Neural crest cell (in vitro differentiated cells): ENCODE measurements at places on chromosomes 5 and 9. TPM values are rescaled to one million over a fixed set of nuclear protein-coding genes. Genes with fewer than 3 reads are reported as not detected.

GRCh38 chr5:100270023-100270771 lies 265.0 kb upstream of the FAM174A start:
- no peak for DNase-seq

DNA sequence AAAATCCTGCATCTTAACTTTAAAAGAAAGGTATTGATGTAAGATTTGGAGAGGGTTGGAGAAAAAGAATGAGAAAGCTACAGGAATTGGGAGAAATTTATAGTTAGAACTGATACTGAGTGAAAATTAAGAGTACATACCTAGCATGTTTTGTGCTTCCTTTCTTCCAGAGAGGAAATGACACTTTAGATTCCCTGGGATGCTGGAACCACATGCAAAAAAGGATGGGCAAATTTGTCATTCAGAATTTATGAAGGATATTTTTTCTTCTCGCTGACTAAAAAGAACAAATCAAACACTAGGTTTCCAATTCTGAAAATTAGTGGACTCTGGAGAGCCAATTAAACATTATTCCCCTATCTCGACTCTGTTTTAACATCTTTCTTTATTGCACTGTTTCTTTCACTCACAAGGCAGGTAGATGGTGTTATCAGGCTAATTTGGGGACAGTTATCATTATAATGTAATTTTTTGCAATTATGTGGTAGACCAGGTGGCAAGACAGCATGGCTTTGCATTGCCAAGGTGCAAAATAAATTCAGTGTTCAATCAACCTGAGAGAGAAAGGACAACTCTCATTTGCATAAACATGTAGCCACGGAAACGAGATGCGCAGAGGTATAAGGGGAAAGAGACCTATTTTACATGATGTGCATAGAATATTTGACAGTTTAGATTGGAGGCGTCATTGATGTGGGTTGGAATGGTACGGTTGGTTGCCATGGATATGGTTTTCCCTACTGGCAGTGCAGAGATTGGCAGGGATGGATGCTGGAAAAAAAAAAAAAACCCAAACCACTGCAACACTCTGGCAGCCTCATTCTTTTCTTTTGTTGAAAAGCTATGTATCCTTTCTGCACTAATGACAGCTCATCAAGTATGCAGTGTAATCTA lies 320.4 kb upstream of the CCNH start:
- no peak for DNase-seq

GRCh38 chr9:70111641-70112236 lies 68.1 kb downstream of the MAMDC2 start:
- no peak for DNase-seq

DNA sequence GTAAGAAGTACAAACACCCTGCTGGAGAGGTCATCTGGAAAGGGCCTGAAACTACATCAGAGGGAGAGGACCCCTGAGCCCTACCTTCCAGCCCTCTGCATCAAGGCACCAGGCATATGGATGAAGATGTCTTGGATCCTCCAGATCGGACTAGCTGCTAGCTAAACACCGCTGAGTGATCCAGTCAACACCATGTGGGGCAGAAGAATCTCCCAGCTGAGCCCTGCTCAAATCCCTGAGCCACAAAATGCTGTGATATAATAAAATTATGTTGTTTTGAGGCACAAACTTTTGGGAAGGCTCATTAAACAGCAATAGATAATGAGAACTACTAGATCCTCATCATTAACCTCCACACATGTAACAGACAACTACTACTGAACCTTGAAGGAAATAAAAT lies 155.2 kb downstream of the FRMD3 start:
- DNase-seq, result no peak

DNA sequence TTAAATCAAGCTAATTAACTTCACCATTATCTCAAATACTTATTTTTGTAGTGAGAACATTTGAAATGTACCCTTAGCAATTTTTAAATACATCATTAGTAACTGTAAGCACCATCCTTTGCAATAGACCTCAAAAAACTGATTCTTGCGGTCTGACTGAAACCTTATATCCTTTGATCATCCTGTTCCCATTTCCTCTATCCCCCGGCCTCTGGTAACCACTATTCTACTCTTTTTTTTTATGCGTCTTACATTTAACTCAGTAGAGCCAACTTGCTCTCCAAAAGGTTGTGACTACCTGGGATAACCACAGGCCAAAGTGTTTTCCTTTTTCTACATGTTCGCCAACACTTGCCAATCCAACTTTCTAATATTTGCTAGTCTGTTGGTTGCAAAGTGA lies 106.1 kb downstream of the IRX1 start:
- DNase-seq, result no peak

- DNase-seq, result no peak
Measured at GRCh38 chr5:7325975-7326913, 69.7 kb upstream of the ADCY2 start.

DNA sequence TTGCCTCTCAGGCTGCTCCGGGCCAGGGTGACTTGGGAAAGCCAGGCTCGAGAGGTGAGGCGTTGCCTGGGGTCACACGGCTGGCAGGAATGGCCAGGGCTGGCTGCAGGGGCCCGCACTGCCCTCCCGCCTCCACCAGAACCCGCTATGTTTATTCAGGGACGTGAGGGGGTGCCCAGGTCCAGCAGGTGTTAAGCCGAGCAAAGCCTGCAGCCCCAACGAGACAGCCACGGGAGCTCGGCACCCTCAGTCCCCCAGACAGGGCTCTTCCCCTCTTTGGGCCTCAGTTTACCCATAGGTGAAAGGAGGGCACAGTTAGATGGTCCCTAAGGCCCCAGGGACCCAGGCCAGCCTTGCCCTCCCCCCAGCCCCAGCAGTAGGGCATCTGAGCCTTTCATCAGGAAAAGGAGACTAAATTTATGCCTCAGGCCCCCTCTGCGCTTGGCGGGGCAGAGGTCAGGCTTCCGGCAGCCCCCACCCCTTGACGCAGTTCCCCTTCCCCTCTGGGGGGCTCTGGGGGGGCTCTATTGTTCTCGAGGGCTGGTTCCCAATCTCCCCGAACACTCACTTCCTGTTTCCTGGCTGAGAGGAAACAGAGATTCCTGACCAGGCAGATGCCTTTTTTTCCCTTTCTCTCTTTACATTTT lies 7.1 kb upstream of the EGFL7 start:
- DNase-seq, result no peak

DNA sequence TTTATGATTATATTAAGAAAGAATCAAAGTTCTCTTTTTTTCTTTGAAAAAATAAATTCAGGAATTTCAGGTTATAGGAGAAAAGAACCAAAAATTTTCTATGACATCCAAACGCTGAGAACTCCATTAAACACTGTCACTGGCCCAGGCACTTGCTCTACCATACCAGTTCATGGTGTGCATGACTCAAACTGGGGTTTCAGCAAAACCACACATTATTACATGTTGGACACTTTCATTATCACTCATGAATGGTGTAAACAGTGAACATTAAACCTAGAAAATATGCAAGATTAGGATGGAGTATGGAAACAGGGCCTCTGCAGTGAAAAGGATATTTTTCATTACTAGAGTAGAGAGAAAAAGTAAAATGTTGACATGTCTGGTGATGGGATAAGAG lies 369.9 kb upstream of the FAM174A start:
- DNase-seq, result no peak

GRCh38 chr5:191949-192690 lies 825 bp downstream of the LRRC14B start:
- no peak for DNase-seq

DNA sequence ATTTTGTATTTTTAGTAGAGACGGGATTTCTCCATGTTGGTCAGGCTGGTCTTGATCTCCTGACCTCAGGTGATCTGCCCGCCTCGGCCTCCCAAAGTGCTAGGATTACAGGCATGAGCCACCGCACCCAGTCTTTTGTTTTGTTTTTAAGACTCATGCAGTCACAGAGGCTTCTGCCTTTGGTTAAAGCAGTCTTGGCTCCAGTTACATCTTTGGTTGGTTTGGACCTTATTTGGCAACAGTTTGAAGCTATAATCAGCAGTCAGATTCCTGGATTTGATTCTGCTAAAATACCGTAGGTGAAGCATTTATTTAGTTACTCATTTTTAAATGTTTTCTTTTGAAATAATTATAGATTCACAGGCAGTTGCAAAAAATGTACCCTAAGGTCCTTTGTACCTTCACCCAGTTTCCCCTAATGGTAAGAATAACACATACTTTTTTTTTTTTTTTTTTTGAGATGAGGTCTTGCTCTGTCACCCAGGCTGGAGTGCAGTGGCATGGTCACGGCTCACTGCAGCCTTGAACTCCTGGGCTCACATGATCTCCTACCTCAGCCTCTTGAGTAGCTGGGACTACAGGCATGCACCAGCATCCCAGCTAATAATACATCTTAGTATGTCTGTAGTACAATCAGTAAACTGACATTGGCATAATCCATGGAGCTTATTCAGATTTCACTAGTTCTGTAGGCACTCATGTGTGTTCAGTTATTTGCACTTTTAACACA lies 15.7 kb downstream of the USP20 start:
- no peak for DNase-seq

DNA sequence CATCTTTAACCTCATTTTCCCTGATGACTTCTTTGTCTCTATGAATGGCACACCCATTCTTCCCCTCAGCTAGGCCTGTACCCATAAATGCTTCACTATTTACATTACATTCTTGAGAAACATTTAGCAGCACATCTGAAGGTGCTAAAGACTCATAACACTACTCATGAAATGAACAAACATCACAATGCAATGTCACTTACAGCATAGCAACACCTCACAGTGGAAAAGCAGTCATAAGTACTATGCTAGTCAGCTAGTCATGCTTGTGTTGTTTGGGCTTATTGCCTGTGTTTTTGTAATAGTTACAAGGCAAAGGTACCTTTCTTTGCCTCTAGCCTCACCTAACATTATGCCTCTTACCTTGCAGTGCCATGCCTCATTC lies 228.9 kb downstream of the KIAA0825 start:
- DNase-seq, result no peak

- no peak for DNase-seq
Measured at GRCh38 chr9:18238254-18238653, 235.7 kb upstream of the ADAMTSL1 start.

DNA sequence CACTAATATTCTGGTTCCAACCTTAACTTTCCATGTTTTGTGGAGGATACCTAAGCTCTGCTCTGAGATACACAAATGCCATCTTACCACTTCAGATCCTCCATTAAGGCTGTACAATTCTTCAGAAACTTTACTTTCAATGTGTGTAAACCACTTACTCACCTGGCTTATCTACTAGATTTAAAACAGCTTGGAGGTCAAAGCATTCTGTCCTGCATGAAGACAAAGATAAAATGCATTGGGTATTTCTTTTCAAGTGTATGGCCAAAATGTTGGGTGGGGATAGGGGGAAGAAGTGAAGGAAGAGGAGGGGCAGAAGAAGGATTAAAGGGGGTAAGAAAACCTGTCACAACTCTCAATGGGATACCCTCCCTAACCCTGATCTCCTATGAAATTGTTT lies 939 bp downstream of the GOLGA1 start:
- no peak for DNase-seq

- no peak for DNase-seq
Measured at GRCh38 chr9:129851821-129852220, 16.6 kb downstream of the USP20 start.

GRCh38 chr9:136674786-136675349 lies 12.2 kb downstream of the EGFL7 start:
- no peak for DNase-seq

GRCh38 chr5:171841984-171842776 lies 56.6 kb downstream of the SMIM23 start:
- DNase-seq, result no peak

DNA sequence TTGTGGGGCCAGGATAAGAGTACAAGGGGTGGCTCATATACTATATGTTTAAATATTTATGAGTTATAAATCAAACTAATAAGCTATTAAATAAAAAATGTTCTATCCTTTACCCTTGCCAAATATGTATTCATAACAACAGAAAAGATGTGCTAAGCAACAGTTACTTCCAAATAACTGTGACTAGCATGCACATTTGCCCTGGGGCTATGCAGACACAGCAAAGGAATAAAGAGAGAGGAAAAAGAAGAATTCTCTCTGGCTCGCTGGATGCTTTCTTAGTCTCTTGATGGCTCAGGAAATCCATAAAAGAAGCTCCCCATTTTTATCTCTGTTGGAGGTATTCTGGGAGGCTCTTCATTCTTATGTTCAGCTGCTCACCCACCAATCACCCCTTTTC lies 182.4 kb upstream of the ATP10B start:
- DNase-seq, result peak; percentile 8

DNA sequence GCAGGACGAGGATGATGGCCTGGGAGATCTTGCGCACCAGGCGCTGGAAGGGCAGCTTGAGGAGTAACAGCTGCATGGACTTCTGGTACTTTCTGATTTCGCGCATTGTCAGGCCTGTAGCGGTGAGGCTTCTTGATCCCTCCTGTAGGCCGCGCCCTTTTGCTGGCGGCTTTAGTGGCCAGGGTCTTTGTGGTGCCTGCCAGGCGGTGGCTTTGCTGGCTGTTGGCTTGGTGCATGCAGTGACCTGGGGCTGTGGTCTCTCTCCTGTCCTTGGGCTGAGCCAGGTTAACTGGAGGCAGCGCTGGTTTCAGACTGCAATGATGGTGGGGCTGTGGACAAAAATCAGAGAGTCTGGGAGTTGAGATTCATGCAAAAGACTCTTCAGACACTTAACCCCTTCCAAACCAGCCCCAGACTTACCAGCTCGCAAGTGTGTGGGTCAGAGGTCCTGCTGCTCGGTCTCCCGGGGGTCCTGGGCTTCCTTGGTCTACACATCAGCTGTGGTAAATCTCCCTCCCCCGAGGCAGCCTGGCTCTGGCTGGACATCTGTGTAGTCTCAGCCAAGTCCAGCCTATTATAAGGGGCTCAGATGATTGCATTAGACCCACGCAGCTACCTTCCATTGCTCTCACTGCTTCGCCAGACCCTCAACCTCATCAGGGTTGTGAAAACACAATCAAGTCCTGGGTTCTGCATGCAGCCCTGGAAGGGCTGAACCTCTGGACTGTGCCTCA lies 4.8 kb downstream of the TAF11L12 start:
- no peak for DNase-seq

DNA sequence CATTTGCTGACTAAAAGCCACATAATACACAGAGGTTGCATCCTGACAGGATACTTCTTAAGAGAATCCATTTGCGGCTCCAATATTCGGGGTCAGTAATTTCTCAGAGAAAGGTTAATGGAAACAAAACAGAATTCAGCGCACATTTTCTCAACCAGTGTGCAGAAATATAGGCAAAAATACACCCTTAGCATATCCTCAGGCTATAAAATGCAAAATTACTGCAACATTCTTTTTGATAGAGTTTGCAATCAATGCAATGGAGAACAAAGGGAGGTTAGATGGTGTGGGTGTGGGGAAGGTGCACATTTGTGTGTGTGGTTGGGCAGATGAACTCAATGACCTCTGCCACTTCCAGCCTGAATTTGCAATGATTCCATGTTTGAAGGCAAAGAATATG lies 35.4 kb upstream of the ACO1 start:
- no peak for DNase-seq

- no peak for DNase-seq
Measured at GRCh38 chr5:124315741-124316415, 430.6 kb downstream of the ZNF608 start.

- DNase-seq, result peak; percentile 17
Measured at GRCh38 chr9:72627147-72627546, 105.7 kb downstream of the TMC1 start.

- DNase-seq, result no peak
Measured at GRCh38 chr9:38404314-38404713, 11.8 kb downstream of the ALDH1B1 start.

- DNase-seq, result no peak
Measured at GRCh38 chr5:144194144-144194543, 23.5 kb downstream of the KCTD16 start.

The IFNA21 gene
- total RNA-seq, result not detected in 2 replicates

The IL13 gene
- total RNA-seq, result not detected in 2 replicates

The SLC6A19 gene
- total RNA-seq, result not detected in 2 replicates

The GPR150 gene
- 0.14 TPM in 1 of 2 replicates, not detected in the other for total RNA-seq

The SPINK7 gene
- total RNA-seq, result not detected in 2 replicates

The CCL21 gene
- total RNA-seq, result not detected in 2 replicates

The TRAF1 gene
- 3.5 and 3.8 TPM in 2 replicates for total RNA-seq

The ITK gene
- not detected in 2 replicates for total RNA-seq
